A172 (cell line): ENCODE measurements at places on chromosomes 1 and 21. TPM values are rescaled to one million over a fixed set of nuclear protein-coding genes. Genes with fewer than 3 reads are reported as not detected.

DNA sequence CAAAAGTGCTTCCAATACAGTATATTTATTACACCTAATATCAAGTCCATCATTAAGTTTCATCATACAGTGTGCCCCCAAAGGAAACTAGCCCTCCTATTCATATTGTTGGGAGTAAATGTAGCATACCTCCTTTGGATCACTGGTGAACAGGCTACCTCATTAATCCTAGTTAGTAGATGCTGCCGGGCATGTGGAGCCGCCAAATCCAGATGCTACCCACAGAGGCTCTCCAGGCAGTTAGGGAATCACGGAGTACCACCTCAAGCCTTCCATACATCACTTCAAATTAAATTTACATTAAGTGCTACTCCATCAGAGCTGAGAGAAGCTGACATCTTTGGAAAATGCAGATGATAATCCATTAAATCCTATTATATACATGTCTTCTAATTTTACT lies 121.7 kb upstream of the FOXD3 start:
- DNase-seq: no peak

- no peak for DNase-seq
Observed at GRCh38 chr1:228919914-228920313, 184.6 kb downstream of the RHOU start.

UTS2 gene
- not detected in 2 replicates for total RNA-seq

DNA sequence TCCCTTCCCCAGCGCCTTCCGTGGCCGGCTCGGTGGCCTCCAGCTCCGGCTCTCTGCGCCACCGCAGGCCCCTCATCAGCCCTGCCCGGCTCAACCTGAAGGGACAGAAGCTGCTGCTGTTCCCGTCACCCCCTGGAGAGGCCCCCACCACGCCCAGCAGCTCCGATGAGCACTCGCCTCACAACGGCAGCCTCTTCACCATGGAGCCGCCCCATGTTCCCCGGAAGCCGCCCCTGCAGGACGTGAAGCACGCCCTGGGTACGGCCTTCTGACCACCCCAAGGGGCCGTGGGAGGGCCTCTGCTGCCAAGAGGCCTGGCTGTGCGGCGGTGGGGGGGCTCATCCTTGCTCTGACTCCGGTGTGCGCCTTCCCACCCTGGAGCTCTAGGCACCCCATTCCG lies 21.8 kb downstream of the TMEM201 start:
- DNase-seq: no peak

GRCh38 chr1:200610846-200611245 lies 9.7 kb downstream of the KIF14 start:
- peak; percentile 10 for DNase-seq

PRR9 gene
- total RNA-seq: not detected in 2 replicates

DNA sequence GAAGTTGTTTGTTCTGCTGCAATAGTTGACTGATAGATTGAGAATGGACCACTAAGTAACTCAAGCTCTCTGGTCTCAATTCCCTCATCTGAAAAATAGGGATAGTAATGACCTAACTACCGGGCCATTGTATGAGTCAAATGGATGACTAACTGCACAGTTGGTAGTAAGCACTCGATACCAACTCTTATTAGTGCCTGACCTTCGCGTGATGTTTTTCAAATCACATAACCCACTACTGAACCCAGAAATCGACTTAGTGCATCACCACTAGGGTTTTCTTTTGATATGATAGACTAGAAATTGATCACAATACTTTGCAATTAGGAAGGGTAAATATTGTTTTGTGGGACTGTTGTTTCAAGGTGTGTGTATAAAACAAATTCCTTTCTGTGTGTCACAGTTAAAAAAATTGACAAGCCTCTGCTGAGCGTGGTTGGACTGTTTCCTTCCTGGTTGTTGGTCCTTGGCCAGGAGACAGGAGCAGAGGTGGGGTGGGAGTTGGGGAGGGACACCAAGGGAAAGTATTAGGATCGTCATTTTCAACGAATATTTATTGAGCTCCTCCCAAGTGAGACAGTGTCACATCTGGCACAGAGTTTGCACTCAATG lies 54.0 kb upstream of the LRP8 start:
- peak; percentile 56 for DNase-seq

DNA sequence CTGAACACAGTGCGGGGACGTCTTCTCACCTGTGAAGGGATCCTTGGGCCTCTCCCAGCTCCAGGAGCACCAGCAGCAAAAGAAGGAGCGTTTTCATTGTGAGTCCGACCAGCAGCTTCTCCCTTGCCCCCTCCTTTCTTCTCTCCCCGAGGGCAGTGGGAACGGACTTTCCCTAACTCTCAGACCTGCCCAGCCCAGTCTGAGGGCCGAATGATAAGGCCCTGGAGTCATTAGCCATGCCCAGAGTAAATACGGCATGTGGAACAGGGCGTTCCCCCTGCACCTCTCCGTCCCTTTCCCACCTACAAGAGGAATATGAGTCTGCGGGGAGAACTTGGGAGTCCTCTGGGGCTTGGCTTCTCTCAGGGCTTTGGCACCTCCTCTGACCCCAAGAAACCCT lies at the start of gene CTSE:
Gene CTSE, minus strand, starts transcription at position 201 of the 400 bp plus-strand sequence. Its CDS starts 104 bp downstream, at position 97.
- no peak for DNase-seq

DNA sequence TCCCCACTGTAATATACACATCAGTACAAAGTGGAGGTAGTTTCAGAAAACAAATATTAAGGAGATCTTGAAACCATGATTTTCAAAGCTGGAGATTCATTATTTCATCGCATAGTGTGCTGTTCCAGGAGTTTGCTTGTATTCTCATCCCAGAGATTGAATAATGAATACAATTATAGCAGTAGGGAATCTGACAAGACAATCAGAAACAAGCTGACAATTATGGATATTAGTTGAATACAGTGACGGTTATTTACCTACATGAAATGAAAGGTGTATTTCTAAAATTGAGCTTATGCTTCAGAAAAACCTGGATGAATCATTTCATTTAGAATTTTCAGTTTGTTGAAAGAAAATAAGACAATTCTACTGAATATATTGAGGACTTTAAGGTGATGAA lies 2119.0 kb downstream of the MRPL39 start:
- DNase-seq: no peak

DNA sequence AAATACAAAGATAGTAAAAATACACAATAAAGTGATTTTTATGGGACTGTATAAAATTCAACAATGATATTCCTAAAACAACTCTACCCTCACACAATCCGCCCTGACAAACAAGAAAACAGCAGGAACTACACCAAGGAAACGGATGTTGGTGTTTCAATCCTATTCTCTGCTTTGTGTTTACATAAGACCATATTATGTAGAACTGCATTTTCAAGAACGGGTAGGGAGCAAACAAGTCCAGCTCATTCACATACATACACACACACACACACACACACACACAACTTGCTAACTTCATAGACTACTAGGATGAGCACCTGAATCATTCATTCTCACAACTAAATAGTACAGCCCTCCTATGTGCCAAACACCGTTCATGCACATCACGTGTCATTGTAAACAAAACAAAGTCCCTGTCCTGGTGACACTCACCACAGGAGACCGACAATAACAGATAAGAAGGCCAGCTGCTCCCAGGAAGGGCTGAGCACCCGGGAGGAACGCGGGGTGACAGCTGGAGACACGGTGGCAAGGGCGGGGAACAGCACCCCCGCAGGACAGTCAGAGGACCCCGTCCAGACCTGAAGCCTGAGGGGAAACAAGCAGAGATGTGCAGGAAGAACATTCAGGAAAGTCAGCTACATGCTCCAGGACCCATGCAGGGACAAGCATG lies 43.0 kb downstream of the NPHP4 start:
- no peak for DNase-seq

- DNase-seq: no peak
Observed at GRCh38 chr1:46516200-46516950, 26.7 kb downstream of the DMBX1 start.

GRCh38 chr1:231869364-231869763 lies 242.8 kb downstream of the DISC1 start:
- DNase-seq: no peak

CCDC17 gene
- 0.26 and 0.38 TPM in 2 replicates for total RNA-seq

FCGR3B gene
- not detected in 2 replicates for total RNA-seq

DNA sequence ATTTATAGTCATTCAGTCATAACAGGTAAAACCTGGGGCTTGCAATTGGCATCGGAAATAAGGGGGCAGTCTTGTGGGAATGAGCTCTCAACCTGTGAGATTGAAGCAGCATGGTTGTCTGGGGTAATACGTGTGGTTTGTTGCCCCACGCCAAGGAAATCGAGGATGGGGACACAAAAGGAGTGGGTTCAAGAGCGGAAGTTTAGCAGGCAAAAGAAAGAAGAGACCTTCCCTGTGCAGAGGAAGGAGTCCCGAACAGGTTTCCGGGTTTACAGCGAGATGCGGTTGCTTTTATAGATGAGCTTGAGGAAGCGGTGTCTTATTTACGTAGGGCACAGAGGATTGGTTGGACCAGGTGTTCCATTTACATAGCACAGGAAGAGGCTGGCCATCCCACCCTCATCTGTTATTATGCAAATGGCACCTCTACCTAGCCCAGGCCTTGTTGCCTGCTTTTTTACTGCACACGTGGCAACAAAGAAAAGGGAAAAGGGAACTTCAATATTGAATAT lies 37.3 kb downstream of the IFNAR1 start:
- no peak for DNase-seq

DNA sequence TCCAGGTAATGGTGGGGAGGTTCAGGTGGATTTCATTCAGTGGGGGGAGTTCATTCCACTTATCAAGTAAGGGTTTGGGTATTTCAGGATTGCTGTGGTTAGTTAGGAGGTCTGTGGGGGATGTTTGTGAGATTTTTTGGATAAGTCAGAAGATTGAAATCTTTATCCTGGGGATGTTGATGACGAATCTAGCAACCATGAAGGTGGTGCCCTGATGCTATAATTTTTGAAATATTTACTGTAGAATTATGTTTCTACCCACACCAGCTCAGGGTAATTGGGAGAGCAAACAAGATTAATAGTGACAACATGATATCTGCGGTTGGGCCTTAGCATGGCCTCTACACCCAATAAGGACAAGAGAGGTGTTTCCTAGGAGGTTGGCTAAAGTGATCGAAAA lies 28.3 kb downstream of the SUCO start:
- peak; percentile 78 for DNase-seq

GRCh38 chr1:211478376-211478775 lies 13.6 kb downstream of the RD3 start:
- DNase-seq: no peak

DNA sequence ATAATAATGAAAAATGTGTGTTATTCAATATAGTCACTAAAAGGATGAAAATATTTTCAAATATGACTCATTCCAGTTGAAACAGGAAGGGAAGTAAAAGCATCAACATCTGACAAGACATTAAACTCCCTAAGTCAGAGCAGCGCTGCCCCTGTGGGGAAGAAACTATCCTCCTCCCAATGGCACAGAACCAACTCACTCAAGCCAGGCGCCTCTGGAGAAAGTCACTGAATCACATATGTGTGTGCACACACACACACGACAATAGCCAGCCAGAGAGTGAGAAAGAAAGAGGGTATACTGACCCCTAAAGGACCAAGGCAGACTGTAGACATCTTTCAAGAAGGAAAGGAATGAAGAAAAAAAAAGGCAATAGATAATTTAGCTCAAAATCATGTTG lies 126.9 kb downstream of the SETD4 start:
- DNase-seq: peak; percentile 88

C1orf141 gene
- total RNA-seq: not detected in 2 replicates

RNU1-2 gene
- total RNA-seq: under 0.01 and 255 TPM in 2 replicates

KLHDC8A gene
- not detected in 2 replicates for total RNA-seq

- DNase-seq: no peak
Observed at GRCh38 chr1:33001282-33001681, 35.4 kb downstream of the AK2 start.

DNA sequence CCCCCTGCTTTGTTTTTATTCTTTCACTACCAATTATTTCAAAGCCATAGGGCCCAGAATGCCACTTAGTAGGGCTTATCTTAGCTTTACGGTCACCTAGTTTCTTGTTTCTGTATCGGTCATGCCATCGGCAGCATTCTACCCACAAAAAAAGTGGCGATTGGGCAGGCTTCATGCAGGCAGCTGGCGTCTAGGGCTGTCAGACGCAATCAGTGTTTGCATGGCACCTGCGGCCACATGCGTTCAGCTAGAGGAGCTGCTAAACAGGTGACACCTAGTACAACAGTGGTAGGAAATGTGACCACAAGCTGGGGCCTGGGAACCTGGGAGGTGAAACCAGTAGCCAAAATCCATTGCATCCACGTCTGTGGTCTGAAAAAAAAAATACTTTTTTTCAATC lies 262.7 kb downstream of the PBX1 start:
- DNase-seq: no peak

FCRL6 gene
- 0.24 TPM in 1 of 2 replicates, not detected in the other for total RNA-seq

- no peak for DNase-seq
Observed at GRCh38 chr21:39197448-39198233, 14.4 kb upstream of the PSMG1 start.

DNA sequence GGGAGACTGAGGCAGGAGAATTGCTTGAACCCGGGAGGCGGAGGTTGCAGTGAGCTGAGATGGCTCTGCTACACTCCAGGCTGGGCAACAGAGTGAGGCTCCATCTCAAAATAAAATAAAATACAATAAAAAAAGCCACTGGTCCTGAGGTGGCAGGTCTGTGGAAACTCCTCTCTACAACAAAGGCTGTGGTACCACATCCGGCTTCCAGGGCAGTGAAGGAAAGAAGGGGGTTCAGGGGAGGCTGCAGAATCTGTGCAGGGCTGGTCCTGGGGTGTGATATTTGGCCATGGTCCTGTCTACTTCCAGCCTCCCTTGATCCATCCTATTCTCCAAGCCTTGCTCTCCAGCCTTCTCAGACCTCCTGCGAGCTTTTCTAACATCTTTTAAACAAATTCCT lies 731 bp upstream of the ZNF683 start:
- no peak for DNase-seq

DNA sequence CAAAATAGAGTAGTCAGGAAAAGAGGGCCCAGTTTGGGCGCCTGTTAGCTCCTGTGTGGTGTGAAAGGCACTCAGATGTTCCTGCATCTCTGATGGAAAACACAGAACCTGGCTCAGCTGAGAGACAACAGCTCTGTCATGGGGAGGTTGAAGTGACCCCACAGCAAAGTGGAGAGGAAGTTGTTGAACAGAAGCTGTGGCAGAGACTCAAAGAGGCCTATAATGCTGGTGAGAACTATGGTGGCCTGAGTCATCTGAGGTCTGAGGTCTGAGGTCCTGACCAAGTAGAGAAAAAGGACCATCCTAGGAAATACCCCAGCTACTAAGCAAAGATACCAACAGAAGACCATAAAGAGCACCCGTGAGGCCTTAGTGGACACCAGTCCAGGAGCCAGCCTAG lies 45.6 kb upstream of the JAK1 start:
- DNase-seq: no peak

DNA sequence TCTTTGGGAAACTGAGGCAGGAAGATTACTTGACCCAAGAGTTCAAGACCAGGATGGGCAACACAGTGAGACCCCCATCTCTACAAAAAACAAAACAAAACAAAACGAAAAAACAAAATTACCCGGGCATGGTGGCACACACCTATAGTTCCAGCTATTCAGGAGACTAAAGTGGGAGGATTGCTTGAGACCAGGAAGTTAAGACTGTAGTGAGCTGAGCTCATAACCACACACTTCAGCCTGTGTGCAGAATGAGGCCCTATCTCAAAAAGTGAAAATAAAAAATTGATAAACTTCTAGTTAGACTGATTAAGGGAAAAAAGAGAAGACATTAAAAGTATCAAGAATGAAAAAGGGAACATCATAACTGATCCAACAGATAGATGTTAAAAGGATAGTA lies 154.0 kb downstream of the RHOU start:
- no peak for DNase-seq
